ENCODE measurements at places on chromosomes 4 and X.

DNA sequence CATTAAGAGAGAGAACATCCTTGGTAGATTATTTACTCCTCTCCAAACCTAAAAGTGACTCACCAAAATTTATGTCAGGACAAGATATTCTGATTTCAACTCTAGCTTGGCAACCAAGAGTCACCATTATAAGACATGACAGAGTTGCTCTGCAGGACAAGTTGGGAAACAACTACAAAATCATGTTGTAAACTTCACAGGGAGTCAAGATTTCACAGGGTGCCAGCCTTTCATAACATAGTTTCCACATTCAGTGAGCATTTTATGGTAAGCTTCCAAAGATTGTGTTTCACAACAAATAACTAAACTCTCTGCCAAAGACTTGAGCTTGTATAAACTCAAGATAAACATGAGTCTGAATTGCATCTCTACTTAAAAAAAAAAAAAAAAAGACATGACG, 121.0 kb upstream of the DIAPH2 start:
- DNase-seq: no peak

GRCh38 chr4:82560853-82561785, 669 bp downstream of the TMEM150C start:
- DNase-seq: peak; percentile 54

DNA sequence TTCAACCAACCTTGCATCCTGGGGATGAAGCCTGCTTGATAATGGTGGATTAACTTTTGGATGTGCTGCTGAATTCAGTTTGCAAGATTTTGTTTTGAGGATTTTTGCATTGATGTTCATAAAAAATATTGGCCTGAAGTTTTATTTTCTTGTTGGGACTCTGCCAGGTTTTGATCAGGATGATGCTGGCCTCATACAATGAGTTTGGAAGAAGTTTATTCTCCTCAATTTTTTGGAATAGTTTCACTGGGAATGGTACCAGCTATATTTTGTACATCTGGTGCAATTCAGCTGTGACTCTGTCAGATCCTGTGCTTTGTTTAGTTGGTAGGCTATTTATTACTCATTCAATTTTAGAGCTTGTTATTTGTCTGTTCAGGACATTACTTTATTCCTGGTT, 340.3 kb upstream of the TRAM1L1 start:
- DNase-seq: no peak

DNA sequence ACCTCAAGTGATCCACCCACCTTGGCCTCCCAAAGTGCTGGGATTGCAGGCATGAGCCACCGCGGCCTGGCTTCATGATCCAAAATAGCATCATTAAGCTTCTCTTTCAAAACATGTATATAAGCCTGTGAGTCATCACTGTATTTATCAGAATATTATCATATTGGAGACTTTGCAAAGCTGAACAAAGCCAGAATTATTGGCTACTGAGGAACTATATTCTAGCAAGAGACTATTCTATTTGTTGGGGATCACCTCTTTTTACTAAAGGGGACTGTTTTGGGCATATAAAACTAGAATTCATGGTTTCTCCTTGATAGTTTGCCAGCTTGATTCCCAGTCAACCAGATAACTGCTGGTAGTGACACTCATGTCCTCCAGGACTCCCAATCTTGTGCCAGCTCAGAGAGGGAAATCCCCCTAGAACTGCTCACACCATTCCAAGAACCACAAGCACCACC, 40.1 kb downstream of the TET2 start:
- DNase-seq: no peak

GRCh38 chrX:123878252-123878721, 18.4 kb downstream of the XIAP start:
- no peak for DNase-seq

DNA sequence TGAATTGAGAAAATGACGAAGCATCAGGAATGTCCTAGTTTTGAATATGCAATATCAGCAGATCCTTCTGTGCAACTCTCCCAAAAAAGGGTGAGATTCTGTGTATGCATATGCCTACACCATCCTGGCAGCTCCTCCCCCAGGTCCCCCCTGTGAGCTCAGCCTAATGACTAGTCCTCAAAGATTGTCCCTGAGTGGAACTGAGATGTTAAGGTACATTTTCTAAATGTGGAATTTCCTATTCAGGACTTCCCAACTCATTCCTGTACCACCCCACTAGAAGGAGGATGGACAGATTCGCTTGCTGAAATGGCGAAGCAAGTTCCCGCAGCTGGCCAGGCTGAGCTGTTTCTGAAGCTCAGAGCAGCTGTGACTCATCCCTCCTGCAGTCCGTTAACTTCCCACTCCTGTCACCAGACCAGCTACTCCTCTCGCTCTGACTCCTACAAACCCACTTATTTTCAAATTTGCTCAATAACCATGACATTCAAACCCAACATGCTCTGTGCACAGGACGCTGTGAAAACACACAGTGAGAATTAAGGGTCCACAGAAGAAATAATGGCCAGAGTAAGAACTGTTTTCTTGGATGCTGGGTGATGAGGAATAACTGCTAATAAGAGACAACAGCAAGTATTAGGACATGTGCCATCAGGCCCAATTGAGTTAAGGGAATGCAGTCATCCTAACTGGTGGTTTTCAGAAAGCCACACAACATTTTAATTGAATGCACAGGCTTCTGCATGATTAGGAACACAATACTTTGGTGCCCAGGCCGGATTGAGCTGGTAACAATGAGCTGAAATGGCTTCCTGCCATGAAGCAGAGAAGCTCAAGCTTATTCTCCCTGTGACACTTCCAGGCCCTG, 40.0 kb upstream of the IRF2 start:
- peak; percentile 43 for DNase-seq

DNA sequence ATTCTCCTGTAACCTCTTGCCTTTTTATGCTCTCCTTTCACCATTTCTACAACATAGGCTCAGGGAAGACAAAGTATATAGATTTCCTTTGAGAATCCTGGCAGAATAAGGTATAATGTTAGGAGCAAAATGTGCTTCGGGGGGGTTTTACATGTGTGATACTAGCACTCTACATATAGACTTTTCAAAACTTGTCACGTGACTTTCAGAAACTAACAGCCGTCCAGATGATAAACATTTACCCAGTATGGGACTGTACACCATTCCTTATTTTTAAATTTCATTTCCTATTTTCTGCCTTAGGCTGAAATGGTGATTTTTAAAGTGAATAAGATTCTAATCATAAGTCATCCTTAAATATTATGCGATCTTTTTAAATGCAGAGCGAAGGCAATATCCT, 420.4 kb upstream of the PITX2 start:
- DNase-seq: no peak

- no peak for DNase-seq
These were observed 357.6 kb upstream of the CPEB2 start for GRCh38 chr4:14644580-14645282.

DNA sequence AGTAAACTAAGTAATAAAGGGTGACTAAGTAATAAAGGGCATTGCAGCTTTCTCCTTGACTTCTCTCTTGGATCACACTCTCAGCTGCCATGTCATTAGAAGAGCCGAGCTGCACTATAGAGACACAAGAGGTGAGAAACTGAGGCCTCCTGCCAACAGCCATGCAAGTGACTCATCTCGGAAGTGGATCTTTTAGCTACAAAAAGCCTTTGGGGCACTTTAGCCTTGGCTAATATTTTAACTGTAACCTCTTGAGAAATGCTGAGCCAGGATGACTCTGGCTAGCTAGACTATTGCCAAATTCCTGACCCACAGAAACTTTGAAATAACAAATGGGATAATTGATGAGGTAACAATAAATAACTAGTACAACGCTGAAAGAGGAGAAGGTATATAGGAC, 1.5 kb upstream of the NEIL3 start:
- no peak for DNase-seq
